ENCODE measurements at places on chromosomes 7 and 10.

GRCh38 chr7:134290286-134290685 lies 26.4 kb downstream of the SLC35B4 start:
- DNase-seq, result no peak

DNA sequence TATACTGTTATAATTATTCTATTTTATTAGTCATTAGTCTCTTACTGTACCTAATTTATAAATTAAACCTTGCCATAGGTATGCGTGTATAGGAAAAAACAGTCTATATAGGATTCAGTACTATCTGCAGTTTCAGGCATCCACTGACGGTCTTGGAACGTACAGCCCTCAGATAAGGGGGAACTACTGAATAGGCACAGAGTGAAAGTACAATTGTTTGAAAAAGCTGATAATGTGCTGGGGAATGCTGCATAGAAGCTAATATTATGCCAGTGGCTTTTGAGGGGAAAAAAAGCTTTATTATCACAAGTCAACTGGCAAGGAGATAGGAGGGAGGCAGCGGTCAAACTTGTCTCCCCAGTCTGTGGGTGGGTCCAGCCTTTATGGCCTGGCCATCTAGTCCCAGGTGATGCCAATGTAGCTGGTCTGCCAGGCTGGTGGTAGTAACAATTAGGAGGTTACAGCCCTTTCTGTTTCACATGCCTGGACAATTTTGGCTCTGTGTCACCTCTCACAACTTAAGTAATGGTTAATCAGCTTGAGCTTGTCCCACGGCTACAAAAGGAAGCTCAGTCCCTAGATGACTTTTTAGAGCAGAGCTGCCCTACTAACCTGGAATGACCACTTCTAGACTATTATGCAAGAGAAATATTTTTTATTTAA lies 8.3 kb upstream of the FMC1 start:
- no peak for DNase-seq

DNA sequence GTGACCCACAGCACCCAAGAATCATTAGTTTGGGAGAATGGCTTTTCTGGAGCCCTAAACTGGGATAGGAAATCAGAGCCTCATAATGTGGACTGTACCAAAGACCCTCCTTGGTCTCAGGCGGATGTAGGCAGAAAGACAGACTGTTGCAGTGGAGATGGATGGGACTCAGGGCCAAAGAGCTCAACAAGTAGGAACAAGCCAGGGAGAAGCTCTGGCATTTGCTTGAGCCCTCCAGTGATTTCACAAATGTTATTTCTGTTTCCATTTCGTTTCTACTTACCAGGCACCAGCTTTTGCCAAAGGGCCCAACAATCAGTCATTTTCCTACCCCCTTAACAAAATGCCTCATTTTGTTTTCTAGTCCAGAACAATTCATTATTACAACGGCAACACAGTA lies 762.7 kb downstream of the KCNMA1 start:
- DNase-seq, result no peak

GRCh38 chr7:98841179-98841997 lies 28.4 kb downstream of the TMEM130 start:
- DNase-seq, result peak; percentile 44

DNA sequence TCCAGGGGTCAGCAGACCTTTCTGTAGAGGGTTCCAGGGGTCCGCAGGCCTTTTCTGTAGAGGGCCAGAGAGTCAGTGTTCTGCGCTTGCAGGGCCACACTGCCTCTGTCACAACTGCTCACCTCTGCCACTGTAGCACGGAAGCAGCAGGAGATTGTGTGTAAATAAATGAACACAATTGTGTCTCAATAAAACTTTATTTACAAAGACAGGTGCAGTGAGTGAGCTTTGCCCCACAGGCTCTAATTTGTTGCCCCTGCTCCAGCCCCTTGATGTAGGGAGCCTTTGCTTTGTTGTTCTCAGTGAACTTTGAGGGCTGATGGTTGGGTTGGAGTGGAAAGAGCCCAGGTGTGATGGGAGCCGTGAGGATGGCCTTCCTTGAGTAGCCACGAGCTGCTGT lies 67.8 kb downstream of the MGMT start:
- DNase-seq, result no peak

DNA sequence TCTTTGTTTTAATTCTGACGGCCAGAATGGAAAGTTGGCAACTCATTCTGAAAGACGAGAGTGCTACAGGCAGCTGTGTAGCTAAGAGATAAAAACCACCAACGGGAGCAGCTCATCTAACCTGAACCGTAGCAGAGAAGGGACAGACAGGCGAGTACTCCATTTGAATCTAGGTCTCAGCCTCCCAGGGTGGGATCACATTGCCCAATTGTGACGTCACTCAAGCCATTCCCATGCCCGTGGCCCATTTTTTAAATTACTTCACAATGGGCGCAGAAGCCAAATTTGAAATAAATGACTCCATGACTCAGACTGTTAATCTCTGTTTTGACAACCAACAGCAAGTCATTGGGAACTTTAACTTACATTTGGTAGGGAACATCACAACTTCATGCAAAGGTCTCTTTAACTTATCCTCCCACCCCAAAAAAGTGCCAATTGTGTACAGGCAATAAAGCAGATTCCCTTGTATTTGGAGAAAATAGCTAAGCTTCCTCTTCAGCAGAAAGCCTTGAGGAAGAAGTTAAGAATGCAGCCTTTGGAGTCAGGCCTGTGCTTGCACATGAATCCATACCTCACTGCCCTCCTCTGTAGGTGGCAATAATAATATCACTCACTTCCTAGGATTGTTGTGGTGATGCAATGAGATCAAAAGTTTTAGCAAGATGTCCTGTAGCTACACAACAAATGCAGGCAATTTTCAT lies 93.2 kb upstream of the KIF5B start:
- DNase-seq, result peak; percentile 83

DNA sequence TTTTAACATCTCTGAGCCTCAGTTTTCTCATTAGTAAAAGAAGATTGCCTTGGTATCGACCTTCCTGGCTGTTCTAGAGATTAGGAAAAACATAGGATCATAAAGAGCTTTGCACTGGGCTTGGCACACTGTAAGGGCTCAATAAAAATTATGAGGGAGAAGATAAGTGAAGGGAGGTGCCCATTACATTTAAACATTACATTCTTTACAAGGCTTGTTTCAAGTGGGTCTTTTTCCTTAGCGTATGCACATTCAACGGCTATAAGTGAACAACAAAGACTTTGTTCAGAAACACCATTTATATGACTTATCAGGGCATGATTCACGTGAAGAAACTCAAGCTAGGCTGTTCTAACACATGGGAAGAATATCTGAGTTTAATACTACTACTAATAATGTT lies 351.9 kb upstream of the NPVF start:
- DNase-seq, result no peak

GRCh38 chr10:100014071-100014762 lies 4.5 kb upstream of the DNMBP start:
- DNase-seq, result no peak

GRCh38 chr7:44148166-44148565 lies 7.0 kb upstream of the MYL7 start:
- DNase-seq, result no peak

- no peak for DNase-seq
These were observed 101.1 kb upstream of the RET start for GRCh38 chr10:42975558-42976340.

GRCh38 chr10:3801558-3802192 lies 16.7 kb upstream of the KLF6 start:
- DNase-seq, result no peak

DNA sequence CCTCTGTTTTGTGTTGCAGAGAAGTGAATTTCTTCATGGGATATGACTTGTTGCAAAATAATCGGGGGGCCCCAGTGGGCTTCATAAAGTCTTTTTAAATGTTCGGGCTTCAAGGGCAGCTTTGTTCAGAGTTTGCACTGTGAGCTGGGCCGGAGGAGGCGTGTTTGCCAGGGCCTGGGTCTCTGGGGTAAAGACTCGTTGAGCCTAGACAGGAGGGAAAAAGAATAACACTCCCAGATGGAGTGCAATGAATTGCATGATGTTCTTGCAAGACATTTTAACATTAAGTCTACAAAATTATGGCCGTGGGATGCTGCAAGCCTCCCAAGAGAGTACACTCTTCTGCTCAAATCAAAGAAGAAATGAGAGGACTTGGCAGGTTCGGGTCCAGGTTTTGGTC lies 23.6 kb downstream of the BMPER start:
- DNase-seq, result no peak

DNA sequence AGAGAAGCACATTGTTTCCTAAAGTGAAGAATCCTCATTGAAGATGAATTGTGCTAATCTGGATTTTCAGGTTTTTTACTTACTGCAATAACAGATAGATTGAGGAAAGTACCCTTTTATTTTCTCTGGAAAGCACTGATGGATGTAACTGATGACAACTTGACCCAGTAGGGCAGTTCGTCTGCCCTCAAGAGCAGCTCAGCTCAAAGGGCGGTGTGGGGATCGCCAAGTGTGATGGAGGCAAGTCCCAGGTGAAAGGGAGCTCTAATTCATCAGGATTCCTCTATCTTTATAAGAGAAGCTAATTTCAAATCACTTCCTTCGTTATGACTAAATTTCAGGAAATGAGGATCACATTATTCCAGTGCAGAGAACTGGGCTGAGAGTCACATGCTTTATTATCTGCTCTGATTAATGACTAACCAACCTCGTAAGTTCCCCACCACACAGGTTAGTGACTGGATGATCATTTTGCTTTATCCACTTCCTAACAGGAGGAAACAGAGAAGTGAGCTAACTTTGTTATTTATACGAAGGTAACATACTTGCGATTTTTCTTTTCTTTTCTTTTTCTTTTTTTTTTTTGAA lies 98.8 kb downstream of the PFKFB3 start:
- DNase-seq, result no peak

DNA sequence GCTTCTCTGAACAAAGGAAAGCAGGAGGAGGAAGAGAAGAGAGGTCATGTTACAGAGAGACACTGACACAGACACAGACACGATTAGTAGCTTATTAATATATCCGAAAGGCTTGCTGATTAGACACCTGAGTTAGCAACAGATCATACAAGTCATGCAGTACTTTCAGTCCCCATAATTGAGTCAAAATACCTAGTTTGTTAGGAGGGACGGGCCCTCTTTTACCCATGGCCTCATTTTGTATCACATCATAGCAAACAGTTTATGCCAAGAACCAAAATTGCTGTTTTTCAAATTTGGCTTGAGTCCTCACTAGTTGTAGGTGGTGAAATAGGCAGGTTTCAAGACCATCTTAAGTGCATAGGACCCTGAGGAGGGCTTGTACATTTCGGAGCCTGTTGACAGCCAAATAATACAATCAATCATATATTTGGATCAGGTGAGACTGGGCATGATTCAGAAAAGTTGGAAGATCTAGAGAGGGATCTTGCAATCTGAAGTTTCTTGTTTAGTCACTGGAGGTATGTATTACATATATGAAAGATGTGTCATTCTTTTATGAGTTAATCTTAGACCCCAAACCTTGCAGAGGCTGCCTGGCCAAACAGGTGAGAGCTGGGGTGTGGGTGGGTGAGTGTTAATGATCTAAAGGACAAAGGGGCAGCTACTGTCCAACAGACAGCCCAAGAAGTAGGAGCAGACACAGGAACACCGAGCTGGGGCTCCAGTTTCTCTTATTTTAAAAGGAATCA lies 65.4 kb downstream of the PRPF18 start:
- no peak for DNase-seq

DNA sequence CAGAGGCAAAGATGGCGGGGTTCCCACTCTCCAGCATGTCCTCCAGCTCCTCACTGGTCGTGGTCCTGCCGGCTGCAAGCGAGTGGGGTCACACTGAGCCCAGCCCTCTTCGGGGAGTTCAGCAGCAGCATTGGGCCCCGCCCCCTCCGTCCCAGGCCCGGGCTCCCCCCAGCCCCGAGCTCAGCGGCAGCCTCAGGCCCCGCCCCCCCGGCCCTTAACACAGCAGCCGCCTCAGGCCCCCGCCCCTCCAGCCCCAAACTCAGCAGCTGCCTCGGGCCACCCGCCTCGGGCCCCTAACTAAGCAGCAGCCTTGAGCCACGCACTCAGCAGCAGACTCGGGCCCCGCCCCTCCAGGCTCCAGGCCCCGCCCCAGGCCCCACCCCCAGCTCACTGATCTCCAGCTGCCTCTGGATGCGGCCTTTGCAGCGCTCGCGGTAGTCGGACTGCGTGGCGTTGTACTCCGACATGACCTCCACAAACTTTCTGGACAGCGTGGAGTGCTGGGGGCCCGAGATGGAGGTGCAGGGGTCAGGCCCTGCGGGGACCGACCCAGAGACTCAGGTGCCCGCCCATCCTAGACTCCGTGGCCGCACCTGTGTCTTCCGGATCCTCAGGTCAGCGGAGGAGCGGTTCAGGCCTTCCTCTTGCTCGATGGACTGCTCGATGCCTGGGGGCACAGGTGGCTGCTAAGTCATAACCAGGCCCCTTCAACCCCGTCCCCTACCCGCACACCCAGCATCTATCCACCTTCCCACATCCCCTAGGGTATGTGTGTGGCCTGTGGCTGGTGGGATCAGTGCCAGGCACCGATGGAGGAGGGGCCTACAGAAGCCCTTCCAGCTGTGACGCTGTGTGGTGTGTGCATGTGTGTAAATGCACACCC lies 15.5 kb downstream of the STX1A start:
- no peak for DNase-seq

GRCh38 chr7:141558544-141559183 lies 7.5 kb downstream of the AGK start:
- DNase-seq, result peak; percentile 23

DNA sequence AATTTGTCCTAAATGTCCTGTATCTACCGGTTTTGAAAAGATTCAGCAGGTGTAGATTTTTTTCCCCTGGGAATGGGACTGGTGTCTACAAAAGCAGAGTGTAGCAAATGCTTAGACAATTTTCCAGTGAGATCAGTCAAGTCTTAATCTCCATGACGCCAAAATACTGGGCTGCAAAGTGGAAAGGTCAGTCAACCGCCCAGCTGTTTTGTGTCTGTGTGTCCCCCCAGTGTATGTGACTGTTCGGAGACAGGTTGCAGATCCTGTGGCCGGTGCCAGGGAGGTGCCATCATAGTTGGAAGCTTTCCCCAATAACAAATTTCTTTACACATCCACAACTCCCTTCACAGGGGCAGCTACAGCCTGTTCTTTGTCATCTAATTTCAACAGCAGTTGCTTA lies 263.8 kb downstream of the ARHGAP12 start:
- no peak for DNase-seq

GRCh38 chr10:29285624-29286051 lies 3.2 kb upstream of the LYZL1 start:
- DNase-seq, result no peak

DNA sequence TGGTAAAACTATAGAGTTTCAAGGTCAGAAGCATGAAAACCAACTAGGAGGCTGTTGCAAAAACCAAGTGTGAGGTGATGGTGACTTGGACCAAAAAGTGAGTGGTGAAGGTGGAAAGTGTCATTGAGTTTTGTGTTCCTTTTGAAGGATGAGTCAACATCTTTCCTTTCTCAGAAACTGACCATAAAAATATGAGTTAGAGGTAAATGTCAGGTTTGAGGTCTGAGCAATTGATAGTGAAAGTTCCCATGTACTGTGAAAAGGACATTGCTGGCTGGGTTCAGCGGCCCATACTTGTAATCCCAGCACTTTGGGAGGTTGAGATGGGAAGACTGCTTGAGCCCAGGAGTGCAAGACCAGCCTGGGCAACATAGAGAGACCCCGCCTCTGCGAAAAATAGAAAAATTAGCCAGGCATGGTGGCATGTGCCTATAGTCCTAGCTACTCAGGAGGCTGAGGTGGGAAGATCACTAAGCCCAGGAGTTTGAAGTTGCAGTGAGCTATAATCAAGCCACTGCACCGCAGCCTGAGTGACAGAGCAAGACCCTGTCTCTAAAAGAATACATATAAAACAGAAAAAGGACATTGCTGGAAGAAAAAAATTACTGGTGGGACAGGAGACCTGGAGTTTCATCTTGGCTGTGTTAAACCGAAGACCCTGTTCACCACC lies 89.3 kb upstream of the ARID5B start:
- no peak for DNase-seq

- no peak for DNase-seq
These were observed 224.4 kb downstream of the C7orf25 start for GRCh38 chr7:42687211-42688055.

GRCh38 chr10:121956111-121957061 lies 18.6 kb downstream of the NSMCE4A start:
- no peak for DNase-seq

Measured in AG09319 (cell line).